ENCODE measurements at places on chromosomes 7 and 10.

- no peak for DNase-seq
Measured at GRCh38 chr7:68423356-68423755, 1174.9 kb upstream of the AUTS2 start.

- DNase-seq: peak; percentile 75
Measured at GRCh38 chr7:873367-874002, 2.9 kb upstream of the GET4 start.

DNA sequence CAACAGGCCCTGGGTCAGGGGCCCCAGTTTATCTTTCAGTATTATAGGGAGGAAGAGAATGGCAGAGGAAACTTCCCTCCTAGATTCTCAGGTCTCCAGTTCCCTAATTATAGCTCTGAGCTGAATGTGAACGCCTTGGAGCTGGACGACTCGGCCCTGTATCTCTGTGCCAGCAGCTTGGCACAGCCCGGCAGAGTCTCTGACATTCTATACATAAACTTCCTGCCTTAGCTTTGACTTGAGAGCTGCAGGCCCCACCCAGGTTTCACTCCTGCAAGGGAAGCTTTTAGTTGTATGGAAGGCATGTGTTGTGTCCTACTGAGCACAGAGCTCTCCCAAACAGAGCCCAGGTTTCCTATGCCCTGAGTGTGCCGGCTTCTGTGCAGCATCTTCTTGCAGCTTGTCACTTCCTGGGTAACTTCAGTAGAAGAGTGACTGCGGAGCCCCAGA, 205.6 kb upstream of the PRSS58 start:
- no peak for DNase-seq

- DNase-seq: no peak
Measured at GRCh38 chr10:103493362-103493915, at the start of gene NEURL1. TSS of gene NEURL1 (plus strand) at chr10:103493705. CDS start at chr10:103494388, 683 bp downstream.

DNA sequence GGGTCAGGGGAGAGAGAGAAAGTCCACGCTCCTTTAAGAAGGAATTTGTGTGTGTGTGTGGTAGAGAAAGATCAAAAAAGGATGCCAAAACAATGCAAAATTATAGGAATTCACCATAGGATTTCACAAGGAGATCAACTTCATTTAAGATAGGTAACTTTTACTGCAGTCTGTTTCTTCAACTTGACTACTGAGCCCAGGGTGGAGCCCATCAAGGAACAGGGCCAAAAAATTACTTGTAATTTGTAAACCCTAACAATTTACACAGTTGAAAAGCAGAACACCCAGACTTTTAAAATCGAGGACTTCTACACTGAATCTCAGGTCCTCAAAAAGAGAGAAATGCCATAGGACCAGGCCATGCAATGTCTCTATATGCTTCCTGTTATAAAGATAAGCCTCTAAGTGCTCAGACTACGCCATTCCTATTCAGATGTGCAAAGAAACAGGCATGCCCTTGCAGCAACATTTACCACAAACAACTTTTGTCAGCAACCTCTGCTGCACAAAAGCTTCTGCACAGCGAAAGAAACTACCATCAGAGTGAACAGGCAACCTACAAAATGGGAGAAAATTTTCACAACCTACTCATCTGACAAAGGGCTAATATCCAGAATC, 10.6 kb upstream of the GIMAP4 start:
- DNase-seq: no peak

GRCh38 chr10:95241533-95241932, 47.5 kb downstream of the ACSM6 start:
- no peak for DNase-seq

DNA sequence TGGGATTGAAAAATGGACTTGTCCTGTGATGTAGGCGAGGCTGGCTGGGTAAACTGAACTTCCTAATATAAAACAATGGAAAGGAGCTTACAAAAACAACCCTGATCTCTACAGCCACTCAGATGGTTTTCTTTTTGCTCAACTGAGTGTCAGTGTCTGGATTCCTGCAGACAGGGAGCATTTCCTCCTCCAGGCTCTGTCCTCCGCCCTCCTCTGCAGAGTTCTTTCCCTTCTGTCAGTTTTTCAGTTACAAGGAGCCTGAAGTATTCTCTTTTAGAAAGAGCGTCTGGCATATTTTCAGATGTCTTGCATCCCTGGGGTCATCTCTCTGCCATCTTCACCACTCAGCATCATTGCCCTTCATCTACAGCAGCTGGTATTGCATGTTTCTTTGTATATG, 50.0 kb upstream of the PITRM1 start:
- no peak for DNase-seq

GRCh38 chr10:102633287-102633686, 11.0 kb upstream of the TRIM8 start:
- no peak for DNase-seq

GRCh38 chr7:6545398-6546126, 5.7 kb downstream of the GRID2IP start:
- no peak for DNase-seq

DNA sequence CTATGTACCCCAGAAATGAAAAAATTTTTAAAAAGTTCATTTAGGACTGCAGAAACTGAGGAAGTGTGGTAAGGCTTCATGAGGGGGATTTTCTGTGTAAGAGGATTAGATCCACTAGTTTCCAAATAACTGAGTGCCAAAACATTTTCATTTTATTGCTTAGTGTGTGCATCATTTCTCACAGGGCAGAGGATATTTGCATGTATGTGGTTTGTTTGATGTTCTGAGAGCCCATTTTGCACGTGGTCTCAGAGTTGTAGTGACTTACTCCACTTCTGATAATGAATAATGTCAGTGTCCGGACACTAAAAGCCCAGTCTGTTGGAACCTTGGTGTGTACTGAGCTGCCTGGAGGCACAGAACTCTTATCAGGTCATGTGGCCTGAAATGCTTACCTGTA, 299.9 kb downstream of the AUTS2 start:
- DNase-seq: no peak

All from NCI-H774 (cell line).